Activated CD4-positive, alpha-beta memory T cell treated with anti-CD3 and anti-CD28 coated beads, Interleukin-2, amount 10 ng/mL, durations not matched to agents 7 days and 5 days (primary cell): ENCODE measurements at places on chromosomes 1 and 21. TPM values are rescaled to one million over a fixed set of nuclear protein-coding genes. Genes with fewer than 3 reads are reported as not detected.

DNA sequence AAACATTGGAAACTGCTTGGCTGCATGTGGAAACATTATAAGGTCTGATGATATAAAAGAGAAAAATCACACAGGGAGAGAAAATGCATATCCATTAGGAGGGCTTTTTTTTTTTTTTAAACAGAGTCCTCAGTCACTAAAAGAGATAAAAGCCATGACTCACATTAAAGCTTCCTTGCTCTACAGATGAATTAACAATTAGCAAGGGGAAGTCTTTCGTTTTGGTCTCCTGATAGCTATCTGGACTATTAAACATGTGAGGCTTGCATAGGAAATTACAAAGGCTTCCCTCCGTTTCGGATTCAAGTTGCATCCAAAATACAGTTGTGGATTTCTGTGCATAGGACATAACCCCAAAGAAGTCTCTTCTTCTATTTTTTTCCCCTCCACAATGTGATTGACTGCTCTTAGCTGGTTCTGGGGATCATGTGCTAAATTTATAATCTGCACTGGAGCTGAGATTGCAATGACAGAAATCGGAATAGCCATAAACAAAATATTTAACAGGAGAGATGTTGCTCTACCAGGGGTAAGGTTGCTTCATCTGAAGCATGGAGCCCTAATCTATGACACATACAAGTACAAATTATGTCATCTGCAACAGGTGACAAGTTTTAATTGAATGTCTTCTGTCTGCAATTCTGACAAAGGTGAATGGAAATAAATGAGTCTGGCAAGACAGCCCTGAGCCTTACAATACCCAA lies 146.8 kb downstream of the ESRRG start:
- no peak for DNase-seq
- no peak overlapping the region for H3K27ac ChIP-seq
- H3K4me1 ChIP-seq: no peaks in the 10 kb centered on the region
- H3K27me3 ChIP-seq: no peaks in the 10 kb centered on the region

GRCh38 chr1:115543247-115543646 lies 98.5 kb upstream of the VANGL1 start:
- H3K27me3 ChIP-seq: peaks cover 9% of the 10 kb centered on the region
- no peak overlapping the region for H3K4me3 ChIP-seq
- no peak for DNase-seq
- no peaks in the 10 kb centered on the region for H3K4me1 ChIP-seq

DNA sequence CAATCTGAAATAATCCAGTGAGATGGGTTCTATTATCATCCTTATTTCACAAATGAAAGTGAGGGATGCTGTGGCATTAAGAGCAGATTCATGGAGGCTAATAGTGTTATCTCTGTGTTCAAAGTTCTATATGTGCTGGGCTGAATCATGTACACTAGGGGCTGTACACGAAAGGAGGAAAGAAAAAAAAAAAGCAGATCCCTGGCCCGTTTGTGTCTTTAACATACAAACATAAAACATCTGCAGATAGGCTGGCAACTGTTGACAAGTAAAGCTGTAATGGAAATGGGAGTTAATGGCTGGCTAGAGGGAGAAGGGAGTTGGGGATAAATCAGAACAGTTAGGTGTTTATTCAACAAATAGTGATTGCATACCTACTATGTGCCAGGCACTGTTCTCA lies 3.1 kb downstream of the WNT2B start:
- no peak overlapping the region for H3K4me3 ChIP-seq
- peaks cover 31% of the 10 kb centered on the region for H3K27me3 ChIP-seq
- H3K4me1 ChIP-seq: peaks cover 10% of the 10 kb centered on the region
- H3K27ac ChIP-seq: no peak overlapping the region
- no peak for DNase-seq

DNA sequence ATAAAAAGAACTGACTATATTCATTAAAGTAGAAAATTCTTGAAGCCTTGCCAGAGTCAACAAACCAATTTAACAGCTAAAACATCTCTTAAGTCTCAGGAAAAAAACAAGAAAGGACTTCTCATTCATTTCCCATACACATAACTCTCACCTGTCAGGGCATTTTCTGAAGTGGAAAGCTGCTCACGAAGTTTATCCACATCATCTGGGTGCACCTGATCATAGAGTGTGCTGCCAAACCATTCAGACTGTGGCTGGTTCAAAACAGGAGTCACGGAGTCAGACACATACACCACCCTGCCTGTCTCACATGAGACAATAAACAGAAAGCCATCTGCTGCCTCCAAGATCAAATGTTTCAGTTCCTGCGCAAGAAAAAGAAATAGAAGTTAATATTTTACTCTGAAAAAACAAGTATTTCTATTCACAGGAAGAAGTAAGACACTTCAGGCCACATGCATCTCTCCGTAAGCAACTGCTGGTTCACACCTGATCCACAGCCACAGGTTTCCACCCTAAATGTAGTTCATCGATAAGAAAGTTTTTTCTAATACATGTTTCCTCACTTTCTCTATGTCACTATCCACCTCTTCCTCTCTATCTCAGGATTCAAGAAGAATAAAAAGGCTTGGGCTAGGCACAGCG lies 28.2 kb upstream of the CTSK start:
- H3K36me3 ChIP-seq: peaks cover 70% of the 10 kb centered on the region
- no peak for DNase-seq
- peaks cover 12% of the 10 kb centered on the region for H3K4me1 ChIP-seq
- no peak overlapping the region for H3K27ac ChIP-seq
- no peak overlapping the region for H3K4me3 ChIP-seq
- no peaks in the 10 kb centered on the region for H3K27me3 ChIP-seq

DNA sequence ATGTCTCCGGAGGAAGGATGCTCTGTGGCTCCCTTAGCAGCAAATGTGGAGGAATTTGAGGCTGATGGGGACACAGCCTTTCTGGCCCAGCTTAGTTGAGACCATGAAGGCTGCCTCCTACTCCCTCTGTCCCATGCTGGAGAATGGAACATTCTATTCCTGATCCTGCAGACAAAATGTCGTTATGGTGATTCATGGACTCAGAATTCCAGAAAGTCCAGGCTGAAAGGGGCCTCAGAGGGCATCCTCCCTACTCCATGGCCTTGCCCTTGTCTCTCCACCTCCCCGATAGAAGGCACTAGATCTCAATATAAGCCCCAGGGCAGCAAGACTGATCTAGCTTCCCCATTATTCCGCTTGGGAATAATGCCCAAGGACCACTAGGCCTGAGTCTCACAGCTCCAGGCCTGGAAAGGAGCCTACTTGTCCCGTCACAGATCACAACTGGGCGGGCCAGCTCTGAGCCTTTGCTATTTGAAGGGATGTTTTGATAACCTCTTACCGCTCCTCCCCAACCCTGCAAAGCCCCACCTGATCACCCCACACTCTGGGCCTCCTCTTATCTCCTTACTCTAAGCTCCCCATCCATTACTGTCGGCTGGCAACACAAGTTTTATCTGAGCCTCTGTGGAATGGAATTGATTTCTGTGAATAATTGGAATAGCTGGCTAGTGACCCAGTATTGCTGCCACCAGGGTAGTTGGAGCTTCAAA lies 52.8 kb upstream of the TRABD2B start:
- no peak overlapping the region for H3K27ac ChIP-seq
- H3K4me1 ChIP-seq: peaks cover 2% of the 10 kb centered on the region
- no peak overlapping the region for H3K4me3 ChIP-seq
- DNase-seq: no peak

DNA sequence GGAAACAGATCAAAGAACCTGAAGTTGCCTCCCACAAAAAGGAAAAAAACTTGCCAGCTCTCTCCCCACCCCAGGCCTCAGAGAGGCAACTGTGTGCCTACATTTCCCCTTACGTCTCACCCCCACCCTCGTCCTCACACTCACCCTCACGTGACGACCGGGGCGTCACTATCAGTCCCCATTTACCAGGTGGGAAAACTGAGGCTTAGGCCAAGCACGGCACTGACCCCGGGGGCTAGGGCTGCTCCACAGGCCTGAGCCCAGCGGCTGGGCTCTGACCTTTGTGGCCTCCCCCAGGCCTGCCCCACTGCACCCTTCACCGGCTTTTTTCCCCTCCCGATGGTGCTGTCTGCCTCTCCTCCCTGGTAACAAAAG lies 51.5 kb upstream of the RUNX3 start:
- peak overlapping the region; percentile 53 for H3K27ac ChIP-seq
- peaks cover 18% of the 10 kb centered on the region for H3K27me3 ChIP-seq
- peaks cover 89% of the 10 kb centered on the region for H3K4me1 ChIP-seq
- DNase-seq: no peak
- no peak overlapping the region for H3K4me3 ChIP-seq

The S100A7A gene
- total RNA-seq: not detected

DNA sequence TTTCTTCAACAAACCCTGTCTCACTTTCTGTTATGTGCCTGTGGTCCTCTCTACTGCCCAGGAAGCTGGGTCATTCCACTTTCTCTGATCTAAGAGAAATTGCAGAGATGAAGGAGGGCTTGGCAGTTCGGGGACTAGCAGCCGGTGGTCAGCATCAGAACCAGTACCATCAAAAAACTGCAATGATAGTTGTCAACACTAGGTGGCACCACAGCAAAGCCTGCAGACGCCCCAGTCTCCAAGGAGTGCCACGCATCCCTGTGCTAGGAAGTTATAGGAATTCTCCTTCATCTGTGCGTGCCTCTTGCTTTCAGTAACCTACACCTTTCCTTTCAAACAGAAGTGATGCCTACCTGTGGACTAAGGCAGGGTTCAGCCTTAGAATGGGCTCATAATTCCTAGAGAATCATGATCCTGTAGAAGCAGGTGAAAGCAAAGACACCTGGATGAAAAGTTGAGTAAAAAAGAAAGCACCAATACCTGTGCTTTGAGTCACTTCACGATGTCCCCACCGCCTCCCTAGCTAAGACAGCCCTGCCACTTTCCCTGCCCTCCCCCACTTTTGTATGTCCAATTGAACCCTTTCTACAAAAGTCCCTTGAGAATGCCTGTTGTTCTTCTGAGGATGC lies 129.2 kb downstream of the ADAMTS1 start:
- no peak overlapping the region for H3K4me3 ChIP-seq
- no peaks in the 10 kb centered on the region for H3K36me3 ChIP-seq
- no peaks in the 10 kb centered on the region for H3K4me1 ChIP-seq
- DNase-seq: peak; percentile 18
- H3K27ac ChIP-seq: no peak overlapping the region
- H3K27me3 ChIP-seq: peaks cover under 1% of the 10 kb centered on the region

The MAP3K7CL gene
- 6.7 TPM for total RNA-seq

DNA sequence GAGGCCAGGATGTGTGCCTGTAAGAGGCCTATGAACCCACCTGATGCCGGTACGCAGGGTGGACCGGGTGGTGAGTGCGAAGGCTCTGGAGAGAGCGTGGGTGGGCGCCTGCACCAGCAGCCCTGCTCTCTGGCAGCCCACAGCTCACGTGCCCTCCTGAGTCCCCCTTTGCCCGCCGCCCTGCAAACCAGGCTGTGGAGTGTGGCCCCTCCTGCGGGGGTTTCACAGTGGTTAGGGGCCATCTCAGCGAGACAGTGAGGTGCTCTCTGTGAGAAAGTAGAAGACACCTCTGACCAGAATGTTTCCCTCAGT lies 22.3 kb downstream of the RHBG start:
- no peak for DNase-seq
- no peak overlapping the region for H3K4me3 ChIP-seq
- H3K27me3 ChIP-seq: peaks cover 31% of the 10 kb centered on the region
- no peaks in the 10 kb centered on the region for H3K36me3 ChIP-seq
- no peak overlapping the region for H3K27ac ChIP-seq
- no peaks in the 10 kb centered on the region for H3K4me1 ChIP-seq

The AKIRIN1 gene
- 72.5 TPM for total RNA-seq

GRCh38 chr1:209860293-209860881 lies 32.6 kb downstream of the UTP25 start:
- peaks cover 28% of the 10 kb centered on the region for H3K27me3 ChIP-seq
- no peak overlapping the region for H3K27ac ChIP-seq
- DNase-seq: peak; percentile 74
- H3K4me1 ChIP-seq: no peaks in the 10 kb centered on the region
- no peak overlapping the region for H3K4me3 ChIP-seq

DNA sequence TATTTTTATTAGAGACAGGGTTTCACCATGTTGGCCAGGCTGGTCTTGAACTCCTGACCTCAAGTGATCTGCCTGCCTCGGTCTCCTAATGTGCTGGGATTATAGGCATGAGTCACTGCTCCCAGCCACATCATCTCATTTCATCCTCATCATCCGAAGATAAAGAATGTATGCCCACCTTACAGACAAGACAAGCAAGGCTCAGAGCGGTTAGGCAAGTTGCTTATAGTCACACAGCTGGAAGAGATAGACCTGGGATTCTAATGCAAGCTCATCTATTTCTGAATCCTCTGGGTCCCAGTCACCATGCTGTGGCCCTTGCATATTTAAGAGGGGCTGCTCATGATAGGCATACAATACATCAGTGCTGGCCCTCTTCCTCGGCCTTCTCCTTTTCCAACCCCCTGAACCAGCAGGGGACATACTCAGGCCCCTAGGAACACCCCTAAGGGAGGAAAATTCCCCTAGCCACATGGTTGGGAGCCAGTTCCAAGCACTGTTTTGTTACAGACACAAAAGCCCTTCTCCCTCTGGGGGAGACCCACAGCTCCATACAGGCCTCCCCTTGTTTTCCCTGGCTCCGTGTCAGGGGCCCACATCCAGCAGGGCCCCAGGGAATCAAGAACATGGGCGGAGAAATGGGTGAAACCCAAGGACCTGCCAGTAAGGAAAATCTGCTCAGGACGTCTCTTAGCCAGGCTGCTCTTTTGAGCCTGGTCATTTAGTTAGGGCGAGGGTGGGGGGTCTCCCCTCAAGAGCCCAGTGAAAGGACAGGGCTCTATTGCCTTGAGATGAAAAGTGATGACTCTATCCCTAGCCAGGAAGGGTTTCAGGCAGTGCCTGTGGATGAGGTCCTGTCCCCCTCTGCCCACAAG lies 6.9 kb downstream of the CSRP1 start:
- no peak overlapping the region for H3K4me3 ChIP-seq
- DNase-seq: no peak
- no peak overlapping the region for H3K27ac ChIP-seq
- H3K4me1 ChIP-seq: peaks cover 19% of the 10 kb centered on the region
- H3K27me3 ChIP-seq: no peaks in the 10 kb centered on the region

The DIP2A gene
- 52.9 TPM for total RNA-seq

The TSPAN2 gene
- 3.4 TPM for total RNA-seq

- H3K27me3 ChIP-seq: no peaks in the 10 kb centered on the region
- no peaks in the 10 kb centered on the region for H3K4me1 ChIP-seq
- H3K27ac ChIP-seq: no peak overlapping the region
- H3K4me3 ChIP-seq: no peak overlapping the region
- DNase-seq: no peak
These were observed 20.6 kb upstream of the NBL1 start for GRCh38 chr1:19623523-19623922.

GRCh38 chr1:244839656-244840055 lies 4.2 kb downstream of the COX20 start:
- H3K4me1 ChIP-seq: peaks cover 74% of the 10 kb centered on the region
- no peaks in the 10 kb centered on the region for H3K27me3 ChIP-seq
- DNase-seq: no peak
